Stimulated activated CD8-positive, alpha-beta memory T cell treated with anti-CD3 and anti-CD28 coated beads, Interleukin-15, amount 100 ng/mL, for 48 hours (primary cell): ENCODE measurements at places on chromosomes 12 and 14.

DNA sequence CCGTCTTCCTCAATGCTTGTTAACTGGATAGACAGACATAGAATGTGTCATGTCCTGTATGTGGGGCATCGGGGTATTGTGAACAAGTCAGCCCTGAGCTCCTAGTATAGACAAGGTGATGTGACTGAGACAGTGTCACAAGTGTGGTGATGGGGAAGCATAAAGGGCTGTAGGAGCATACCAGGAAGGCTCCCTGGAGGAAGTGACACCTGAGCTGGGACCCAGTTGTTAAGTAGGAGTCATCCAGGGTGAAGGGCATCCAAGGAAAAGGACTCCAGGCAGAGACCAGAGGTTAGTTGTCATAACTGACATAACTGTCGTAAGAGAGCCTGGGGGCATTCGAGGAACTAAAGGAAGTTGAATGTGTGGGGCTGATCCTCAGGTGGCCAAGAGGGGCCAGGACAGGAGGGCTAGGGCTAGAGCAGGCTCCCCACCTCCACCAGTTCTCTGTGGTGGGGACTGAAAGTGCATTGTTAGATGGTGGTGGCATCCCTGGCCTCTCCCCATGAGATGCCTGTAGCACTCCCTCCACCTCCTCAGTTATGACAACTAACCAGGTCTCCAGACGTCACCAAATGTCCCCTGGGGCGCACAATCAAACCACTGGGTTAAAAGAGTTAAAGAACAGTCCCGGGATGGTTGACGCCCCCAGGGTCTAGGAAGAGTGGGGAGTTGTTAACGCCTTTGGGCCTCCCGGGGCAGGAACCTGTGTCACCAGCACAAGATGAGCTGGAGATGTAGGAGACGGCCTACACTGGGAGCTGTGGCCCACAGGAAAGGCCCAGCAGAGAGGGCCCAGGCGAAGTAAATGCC, 2.4 kb downstream of the FICD start:
- no peak for DNase-seq

GRCh38 chr12:106317406-106318082, 15.0 kb downstream of the TCP11L2 start:
- no peak for DNase-seq

DNA sequence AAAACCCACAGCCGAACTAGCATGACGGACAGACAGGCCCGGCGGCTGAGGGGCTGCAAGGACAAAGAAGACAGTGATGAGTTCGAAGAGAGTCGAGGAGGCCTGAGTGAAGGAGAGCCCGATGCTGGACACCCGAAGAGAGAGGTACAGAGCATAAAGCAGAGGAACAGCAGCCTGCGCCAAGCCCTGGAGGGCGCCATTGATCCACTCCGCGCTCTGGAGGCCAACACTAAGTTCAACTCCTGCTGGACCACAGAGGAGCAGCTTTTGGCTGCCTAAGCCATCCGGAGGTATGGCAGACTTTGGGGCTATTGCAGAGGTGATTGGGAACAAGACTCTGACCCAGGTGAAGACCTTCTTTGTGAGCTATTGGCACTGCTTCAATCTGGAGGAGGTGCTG, 7.8 kb upstream of the PLXNC1 start:
- DNase-seq: peak; percentile 21

DNA sequence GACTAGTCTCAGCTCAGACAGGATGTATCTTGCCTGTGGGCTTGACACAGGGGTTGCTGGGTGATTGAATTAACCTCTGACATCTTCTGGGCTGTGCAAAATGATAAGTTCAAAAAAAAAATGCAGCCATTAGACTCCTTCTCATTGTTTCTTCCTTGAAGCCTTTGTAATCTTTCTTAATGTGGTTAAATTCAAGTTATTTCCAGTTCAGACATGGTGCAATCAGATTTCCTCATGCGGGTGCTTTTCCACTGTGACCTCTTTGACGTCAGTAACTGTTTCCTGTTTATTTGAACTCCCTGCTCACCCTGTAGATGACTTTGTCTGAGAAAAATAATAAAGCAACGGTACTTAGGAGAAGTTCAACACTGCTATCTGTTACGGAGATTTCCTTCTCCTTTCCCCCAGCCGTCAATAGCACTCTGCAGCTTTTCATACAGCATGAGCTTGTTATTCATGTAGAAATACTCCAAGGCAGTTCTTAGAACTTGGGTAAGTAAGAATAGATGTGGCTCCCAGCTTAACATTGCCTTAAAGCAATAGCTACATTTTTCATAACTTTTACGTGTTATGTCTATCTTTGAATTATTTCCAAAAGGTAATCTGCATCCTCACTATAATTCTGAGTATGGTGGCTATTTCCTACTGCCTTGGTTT, 155.5 kb downstream of the PRKCH start:
- DNase-seq: no peak

DNA sequence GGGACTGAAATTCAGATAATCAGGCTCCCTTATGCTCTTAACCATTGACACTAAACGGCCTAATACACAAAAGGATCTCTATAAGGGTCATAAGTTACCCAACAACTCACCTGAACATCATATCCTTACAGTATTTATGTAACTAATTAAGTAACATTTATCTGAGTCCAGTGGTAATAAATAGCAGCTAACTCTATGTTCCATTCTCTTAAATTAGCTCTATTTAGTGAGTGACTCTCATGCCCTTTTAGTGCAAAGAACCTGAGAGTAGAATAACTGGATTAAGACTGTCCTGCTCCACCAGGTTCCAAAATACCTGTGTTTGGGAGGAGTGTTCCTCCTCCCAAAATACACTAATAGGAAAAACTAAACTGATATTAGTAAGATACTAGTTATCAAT, 9.8 kb downstream of the SCAF11 start:
- no peak for DNase-seq

DNA sequence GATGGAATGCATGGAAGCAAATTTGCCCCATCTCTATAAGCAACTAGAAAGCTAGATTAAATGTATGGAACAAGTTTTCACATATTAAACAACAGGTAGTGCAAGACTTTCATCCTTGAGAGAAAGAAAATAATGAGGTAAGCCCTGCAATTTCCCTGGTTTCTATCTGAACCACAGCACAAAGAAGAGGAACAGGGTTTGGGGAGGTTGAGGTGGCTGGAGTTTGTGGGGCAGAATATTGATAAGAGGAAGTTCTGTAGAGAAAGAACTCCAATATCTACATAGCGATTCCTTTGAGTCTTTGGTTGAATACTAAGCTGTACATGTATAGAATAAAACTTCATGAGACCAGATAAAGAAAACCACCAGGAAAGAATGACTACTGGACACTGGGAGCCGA, 96.3 kb upstream of the CCND2 start:
- no peak for DNase-seq
